ENCODE measurements at places on chromosomes 2 and 18.

DNA sequence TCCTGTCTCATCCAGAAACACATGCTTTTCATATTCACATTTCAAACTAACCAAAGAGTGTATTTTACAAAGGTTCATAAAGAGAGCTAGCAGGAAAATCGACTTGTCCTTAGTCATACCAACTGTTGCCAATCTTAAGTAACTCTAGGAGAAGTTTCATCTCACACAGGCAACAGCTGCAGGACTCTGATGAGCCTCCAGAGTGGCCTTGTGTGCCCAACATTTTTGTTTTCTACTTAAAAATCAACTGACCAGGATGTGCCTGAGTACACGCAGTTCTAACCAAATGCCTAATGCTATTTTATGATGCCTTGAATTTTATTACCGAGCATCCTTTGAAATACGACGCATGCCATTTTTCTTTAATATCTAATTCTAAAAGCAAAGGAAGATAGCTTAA, 595.9 kb upstream of the LRRTM4 start:
- DNase-seq = no peak

GRCh38 chr2:220227266-220227920, 600.0 kb downstream of the SLC4A3 start:
- no peak for DNase-seq

DNA sequence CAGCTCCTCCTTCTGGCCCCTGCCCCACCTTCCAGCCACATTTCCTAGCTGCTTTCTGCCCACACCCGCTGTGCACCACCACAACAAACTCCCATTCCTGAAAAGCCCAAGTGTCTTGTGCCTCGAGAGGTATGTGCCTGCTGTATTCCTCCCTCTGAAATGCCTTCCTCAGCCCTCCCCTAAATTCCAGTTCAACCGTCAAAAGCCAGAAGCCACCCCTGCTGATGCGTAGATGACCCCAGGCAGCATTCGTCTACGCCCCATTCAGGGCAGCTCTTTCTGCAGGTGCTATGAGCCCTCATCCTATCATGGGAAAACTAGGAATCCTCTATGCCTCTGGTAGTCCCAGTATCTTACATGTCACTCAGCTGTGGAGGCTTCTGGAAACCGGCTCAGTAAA, 71.7 kb downstream of the DNMT3A start:
- no peak for DNase-seq

DNA sequence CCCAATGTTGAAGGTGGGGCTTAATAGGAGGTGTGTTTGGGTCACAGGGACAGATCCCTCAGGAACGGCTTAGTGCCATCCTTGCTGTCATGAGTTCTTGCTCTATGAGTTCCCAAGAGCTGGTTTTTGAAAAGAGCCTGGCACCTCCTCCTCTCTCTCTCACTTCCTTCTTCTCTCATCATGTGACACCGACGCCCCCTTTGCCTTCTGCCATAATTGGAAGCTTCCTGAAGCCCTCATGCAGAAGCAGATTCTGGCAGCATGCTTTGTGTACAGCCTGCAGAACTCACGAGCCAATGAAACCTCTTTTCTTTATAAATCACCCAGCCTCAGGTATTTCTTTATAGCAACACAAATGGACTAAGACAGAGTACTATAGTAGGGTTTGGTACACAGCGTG, 100.4 kb upstream of the SH3BP4 start:
- no peak for DNase-seq

- DNase-seq = no peak
Measured at GRCh38 chr2:184769023-184769422, 170.7 kb downstream of the ZNF804A start.

- no peak for DNase-seq
Measured at GRCh38 chr18:652131-652530, 5.3 kb upstream of the TYMS start.

DNA sequence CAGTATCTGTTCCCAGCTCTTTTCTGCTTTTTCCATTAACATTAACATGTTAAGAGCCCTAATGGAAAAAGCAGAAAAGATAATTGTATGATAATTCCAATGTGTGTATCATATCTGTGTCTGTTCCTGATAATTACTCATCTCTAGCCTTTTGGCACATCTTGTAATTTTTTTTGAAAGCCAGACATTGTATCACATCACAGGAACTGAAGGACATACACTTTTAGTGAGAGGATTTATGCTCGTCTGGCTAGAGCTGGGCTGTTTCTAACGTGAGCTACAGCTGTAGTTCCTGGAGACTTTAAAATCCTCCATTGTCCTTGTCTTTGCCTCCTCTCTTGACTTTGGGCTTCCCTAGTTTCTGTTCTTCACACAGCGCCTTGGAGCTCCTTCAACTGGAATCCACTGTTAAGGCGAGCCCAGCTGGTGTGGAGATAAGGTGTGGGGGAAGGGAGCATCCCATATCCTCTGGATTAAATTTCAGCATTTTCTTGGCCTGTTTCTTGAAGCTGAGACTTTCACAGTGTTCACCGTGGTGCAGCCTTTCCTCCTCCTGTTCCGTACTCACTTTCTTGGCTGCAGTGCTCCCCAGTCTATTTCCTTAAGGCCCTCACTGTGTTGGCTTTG, 211.5 kb downstream of the GALR1 start:
- DNase-seq = no peak

- peak; percentile 51 for DNase-seq
Measured at GRCh38 chr2:203814661-203815540, 52.7 kb upstream of the CTLA4 start.

DNA sequence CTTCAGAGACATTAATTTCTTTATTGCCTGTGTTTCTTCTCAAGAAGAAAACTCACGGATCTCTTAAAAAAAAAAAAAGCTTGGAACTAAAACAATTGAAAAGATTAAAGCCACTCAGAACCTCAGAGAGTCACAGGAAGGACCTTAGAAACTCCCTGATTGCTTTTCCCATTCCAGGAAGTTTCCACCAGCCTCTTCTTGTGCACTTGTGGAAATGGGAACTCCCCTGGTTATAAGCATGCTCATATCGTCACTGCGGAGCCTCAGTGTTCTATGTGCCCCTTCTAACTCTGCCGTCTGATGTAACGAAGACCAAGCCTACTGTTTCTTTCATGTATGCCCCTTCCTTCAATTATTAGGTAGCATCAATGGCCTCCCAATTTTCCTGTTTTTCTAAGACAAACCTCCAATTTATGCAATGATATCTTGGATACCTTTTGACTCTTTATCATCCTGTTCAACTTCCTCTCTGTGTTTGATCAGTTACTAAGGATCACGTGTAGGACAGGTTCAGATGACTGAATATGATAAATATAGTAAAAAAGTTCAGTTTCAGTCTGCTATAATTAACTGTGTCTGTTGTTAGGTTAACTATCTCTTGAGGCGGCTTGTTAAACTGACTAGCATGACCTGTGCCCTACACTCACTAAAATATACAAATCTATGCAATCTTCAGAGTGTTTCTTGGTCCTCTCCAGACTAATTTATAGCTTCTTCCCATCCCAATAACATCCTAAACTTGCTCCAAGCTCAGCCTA, 593.7 kb upstream of the CHAC2 start:
- no peak for DNase-seq

DNA sequence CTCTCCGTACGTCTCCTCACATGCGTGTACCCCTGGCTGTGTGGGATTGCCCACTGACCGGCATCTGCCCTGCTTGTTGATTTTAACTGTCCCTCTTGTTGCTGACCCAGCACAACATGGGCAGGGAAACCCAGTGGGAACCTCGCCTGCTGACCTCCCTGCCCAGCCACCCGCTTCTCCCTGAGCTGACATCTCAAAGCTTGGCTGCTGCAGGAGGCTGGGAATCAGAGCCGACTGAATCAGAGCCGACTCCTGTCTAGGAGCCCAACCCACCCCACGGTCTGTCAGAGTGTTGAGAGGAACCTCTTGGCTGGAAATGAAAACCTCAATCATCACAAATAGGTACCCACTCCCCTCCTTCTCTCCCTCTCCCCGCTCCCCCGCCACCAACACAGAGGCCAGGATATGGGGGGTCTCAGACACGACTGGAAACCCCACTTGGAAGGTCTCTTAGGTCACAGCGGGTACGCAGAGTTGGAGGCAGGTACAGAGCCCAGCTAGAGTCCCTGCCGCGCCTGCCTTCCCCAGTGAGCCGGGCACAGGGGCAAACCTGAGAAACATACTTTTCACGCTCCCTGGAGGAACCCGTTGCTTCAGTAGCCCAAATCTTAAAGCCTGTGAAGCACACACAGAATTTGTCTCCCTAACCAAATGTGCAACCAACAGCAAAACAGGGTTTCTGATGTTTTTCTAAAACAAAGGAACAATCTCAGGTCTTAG, 784 bp downstream of the EDAR start:
- DNase-seq = no peak

DNA sequence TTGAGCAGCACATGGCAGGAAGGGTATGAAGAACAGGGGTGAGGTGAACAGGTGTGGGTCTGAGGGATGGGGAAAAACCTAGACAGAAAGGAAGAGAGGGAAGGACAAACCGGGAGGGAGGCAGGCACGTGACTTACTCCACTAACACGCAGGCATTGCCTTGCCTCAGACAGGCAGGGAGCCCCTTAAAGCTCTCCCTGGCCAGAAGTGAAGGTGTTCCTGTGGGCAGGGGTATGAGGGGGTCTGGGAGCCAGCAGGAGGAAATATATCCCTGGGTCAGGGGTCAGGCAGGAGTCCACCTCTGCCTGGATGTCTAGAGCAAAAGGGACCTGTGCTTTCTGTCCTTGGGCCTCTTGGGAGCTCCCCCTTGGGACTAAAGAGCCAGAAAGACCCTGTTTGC, 135.3 kb upstream of the EPAS1 start:
- no peak for DNase-seq

DNA sequence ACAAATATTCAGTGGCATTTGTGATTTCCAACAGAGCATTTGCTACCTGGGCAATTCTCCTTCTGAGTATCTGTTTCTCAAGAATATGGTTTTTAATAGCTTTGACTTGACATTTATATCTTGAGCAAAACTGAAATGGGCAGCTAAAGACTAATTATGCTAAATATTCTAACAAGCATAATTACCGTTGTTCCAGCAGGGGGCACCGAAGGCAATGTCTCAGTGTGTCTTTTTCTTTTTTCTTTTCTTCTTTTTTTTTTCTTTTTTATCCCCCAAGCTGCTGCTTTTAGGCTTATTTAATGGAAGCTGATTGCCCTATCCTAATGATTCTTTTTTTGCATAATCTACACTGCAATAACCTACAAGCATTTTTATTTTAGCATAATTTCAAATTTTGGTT, 138.9 kb upstream of the NABP1 start:
- no peak for DNase-seq

DNA sequence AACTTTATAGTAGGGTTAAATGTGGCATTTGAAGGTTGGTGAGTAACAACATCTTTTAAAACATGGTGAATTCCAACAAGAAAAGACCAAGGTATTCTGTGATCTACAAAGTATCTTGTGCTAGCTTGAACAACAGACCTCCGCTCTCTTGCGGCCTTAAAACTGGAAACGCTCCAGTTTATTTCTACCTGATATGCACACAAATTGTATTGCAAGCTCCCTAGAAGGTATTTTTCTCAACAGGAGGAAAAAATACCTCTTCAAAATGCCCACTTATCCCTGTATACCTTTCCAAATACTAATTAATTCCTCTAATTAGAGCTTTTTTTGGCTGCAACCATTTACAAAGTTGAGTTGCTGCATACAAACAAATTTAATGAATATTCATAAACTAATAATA, 69.5 kb downstream of the KCNH7 start:
- DNase-seq = no peak

DNA sequence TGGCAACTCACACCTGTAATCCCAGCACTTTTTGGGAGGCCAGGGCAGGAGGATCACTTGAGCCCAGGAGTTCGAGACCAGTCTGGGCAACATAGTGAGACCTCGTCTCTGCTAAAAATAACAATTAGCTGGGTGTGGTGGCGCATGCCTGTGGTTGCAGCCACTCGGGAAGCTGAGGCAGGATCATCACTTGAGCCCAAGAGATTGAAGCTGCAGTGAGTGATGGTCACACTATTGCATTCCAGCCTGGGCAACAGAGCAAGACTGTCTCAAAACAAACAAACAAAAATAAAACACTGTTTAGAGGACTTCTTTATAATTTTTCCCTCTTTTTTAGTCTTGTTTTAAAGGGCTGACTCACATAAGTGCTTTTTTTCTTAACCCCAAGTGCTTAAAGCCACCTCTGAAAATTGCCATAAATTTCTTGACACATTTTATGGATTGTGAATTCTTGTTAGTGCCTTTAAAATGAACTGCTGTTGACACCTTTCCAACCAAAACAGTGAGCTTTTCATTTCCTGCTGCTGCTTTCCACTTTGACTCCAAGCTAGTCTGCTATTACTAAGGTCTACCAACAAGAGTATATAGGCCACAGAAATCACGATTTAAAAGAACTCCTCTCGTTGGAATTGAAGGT, 41.7 kb downstream of the CYP20A1 start:
- no peak for DNase-seq

DNA sequence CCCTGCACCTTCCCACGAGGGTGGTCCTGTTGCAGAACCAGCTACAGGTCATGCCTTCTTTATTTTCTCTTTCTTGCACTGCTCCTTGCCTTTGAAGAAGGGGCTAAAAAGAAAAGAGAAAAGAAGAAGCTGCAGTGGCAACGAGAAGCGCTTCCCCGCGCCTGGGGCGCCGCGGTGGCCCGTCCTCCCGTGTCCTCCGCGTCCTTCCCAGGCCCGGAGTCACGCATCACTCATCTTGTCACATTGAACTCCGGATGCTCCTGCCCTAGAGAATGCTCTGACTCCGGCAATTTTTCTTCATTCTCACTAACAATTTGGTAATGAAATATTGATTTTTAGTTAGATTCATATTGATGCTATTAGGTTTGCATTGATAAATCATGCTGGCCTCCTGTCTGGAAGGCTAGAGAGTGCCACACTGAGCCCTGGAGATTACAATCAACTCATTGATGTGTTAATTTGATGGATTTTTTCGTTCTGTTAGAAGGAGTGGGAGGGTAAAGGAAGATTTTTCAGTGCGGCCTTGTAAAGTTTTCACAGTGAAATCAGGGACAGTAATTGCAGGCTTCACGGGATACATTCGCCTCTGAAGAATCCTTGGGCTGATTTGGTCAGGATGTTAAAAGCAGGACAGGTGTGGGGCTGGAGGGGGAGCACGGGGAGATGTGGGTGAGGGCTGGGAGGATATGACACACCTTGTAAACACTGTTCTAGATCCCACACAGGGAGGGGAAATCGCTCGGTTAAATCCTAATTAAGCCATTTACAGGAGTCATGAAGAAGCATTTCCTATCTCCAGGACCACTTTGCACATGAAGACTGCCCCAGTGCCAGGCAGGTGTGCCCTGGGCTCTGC, 349.3 kb downstream of the ZNF516 start:
- no peak for DNase-seq

DNA sequence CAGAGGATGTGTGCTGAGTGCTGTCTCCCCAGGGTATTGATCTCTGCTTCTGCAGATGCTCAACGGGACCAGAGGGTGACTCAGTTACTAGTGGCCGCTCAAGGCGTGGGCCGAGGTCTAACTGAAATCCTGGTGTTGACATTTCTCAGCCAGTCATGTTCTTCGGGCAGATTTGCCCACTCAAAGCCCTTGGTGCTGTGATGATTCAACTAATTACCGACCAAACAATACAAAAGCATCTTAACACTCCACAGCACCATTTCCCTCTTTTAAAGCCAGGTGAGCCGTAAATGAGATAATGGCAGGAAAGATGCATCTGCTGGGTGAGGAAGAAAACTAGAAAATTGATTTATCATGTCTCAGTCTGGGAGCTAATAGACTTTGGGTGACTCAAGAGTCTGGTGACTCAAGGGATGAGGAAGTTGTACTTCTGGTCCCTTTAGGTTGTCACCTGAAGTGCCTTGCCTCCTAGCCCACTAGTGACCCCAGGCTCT, 32.7 kb upstream of the PRLH start:
- no peak for DNase-seq

GRCh38 chr2:73610111-73610510, 32.1 kb downstream of the NAT8 start:
- DNase-seq = no peak

- DNase-seq = no peak
Measured at GRCh38 chr2:11697103-11697871, 27.3 kb upstream of the NTSR2 start.
